ENCODE measurements at places on chromosomes 1 and 21. TPM values are rescaled to one million over a fixed set of nuclear protein-coding genes. Genes with fewer than 3 reads are reported as not detected.
A peak's percentile ranks its signal among the peaks of the same experiment; 100 is the strongest.

HIPK1 gene
- 50.3 TPM for total RNA-seq

RBM34 gene
- 154 TPM for total RNA-seq

DNA sequence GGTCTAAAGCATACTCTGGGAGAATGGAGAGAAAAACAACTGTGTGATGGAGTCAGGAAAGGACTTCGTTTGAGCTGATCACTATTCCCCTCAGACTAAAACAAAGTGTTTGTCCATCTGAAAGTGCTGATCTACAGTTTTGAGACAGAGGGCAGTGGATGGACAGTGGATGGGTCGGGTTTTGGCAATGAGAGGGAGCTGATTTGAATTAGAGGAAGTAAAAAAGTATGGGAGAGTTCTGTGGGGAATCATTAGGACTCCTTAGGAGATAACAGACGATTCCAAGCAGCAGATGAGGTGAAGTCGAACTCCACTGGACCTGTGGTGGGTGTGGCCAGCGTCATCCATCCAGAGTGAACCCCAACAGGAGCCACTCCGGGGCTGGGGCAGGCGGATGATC, 62.3 kb downstream of the PTGS2 start:
- H3K4me1 ChIP-seq = peaks cover 36% of the 10 kb centered on the region
- H3K27ac ChIP-seq = peak overlapping the region; percentile 37
- peaks cover 15% of the 10 kb centered on the region for H3K27me3 ChIP-seq
- H3K4me3 ChIP-seq = peak overlapping the region; percentile 33
- DNase-seq = no peak

GRCh38 chr1:170682169-170682568, 18.2 kb downstream of the PRRX1 start:
- H3K4me1 ChIP-seq = no peaks in the 10 kb centered on the region
- H3K27me3 ChIP-seq = peaks cover 25% of the 10 kb centered on the region
- H3K36me3 ChIP-seq = no peaks in the 10 kb centered on the region
- no peak overlapping the region for H3K27ac ChIP-seq
- no peak for DNase-seq

- peak overlapping the region; percentile 49 for H3K4me3 ChIP-seq
- peak overlapping the region; percentile 98 for H3K27ac ChIP-seq
- H3K27me3 ChIP-seq = no peaks in the 10 kb centered on the region
Observed at GRCh38 chr1:109906160-109906838, 4.3 kb upstream of the CSF1 start.

DNA sequence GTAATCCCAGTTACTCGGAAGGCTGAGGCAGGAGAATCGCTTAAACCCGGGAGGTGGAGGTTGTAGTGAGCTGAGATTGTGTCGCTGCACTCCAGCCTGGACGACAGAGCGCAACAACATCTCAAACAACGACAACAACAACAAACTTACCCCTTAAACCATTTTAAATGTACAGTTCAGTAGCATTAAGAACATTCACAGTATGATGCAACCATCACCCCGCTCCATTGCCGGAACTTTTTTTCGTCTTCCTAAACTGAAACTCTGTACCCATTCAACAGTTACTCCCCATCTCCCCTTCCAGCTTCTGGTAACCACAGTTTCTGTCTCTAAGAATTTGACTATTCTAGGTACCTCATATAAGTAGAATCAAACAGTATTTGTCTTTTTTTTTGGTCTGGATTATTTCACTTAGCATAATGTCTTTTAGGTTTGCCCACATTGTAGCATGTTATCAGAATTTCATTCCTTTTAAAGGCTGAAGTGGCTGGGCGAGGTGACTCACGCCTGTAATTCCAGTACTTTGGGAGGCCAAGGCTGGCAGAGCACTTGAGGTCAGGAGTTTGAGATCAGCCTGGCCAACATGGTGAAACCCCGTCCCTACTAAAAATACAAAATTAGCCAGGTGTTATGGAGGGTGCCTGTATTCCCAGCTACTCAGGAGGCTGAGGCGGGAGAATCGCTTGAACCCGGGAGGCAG, 19.6 kb downstream of the CA6 start:
- H3K27me3 ChIP-seq = no peaks in the 10 kb centered on the region
- peak overlapping the region; percentile 67 for H3K27ac ChIP-seq
- H3K4me3 ChIP-seq = no peak overlapping the region
- DNase-seq = no peak
- peaks cover 4% of the 10 kb centered on the region for H3K36me3 ChIP-seq

GRCh38 chr21:31042080-31042464, 3.8 kb upstream of the KRTAP19-8 start:
- H3K36me3 ChIP-seq = no peaks in the 10 kb centered on the region
- H3K27me3 ChIP-seq = peaks cover 4% of the 10 kb centered on the region
- H3K4me3 ChIP-seq = no peak overlapping the region
- H3K27ac ChIP-seq = no peak overlapping the region
- no peaks in the 10 kb centered on the region for H3K4me1 ChIP-seq
